ENCODE measurements at places on chromosomes 2 and 18.
A peak's percentile ranks its signal among the peaks of the same experiment; 100 is the strongest.

- no peak for DNase-seq
Observed at GRCh38 chr2:15662579-15662978, 70.9 kb downstream of the DDX1 start.

DNA sequence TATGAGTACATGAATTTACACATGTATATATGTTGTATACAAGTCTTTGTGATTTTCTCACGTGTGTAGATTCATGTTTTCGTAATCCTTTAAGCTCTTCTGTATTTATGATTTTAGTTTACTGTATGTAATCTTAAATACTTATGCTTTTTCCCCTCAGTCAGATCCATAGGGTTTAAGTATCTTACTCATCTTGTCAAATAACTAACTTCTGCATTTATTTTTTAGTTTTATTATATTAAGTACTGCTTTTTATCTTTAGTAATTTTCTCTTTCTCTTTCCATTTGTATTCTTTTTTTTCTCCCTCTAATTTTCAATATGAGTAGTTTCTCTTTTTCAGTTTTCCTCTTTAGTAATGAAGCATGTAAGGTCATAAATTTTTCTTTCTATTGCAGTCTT lies 179.4 kb downstream of the LCLAT1 start:
- no peak for DNase-seq

GRCh38 chr18:23689031-23689615 lies at the start of gene LAMA3:
Gene LAMA3 (plus strand): TSS chr18:23689453. CDS start chr18:23689684, 231 bp downstream.
- no peak for DNase-seq

DNA sequence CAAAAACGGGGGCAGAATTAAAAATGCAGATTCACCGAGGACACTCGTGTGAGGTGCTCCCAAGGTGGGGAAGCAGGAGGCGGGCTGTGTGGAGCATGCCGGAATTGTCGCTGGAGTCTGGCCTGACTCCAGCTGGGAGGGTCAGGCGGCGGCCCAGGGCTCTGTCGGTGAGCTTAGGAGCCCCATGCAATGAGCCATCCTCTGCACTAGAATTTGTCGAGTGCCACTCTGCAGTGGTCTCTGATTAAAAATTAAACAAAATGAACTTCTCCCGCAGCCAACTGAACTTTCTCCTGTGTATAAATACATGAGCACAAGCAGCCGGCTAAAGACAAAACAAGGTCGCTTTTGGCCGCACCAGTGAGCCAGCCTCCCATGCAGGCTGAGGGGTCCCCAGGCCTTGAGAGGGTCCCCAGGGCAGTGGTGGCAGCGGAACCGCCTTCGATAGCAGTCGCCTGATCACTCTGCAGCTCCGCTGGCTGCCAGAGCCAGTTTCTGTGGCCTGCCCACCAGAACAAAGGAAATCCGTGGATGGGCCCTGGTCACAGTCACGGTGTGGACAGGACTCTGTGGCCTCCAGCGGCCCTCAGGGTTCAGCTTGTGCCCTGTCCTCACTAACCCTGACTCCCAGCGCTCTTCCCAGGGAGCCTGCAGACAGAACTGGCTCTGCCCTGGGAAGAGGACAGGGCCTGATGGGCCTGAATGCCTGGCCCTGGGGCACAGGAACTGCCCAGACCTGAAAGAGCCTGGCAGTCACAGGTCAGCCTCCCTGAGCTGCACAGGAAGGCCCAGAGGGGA lies 201.3 kb downstream of the EIPR1 start:
- DNase-seq = no peak

DNA sequence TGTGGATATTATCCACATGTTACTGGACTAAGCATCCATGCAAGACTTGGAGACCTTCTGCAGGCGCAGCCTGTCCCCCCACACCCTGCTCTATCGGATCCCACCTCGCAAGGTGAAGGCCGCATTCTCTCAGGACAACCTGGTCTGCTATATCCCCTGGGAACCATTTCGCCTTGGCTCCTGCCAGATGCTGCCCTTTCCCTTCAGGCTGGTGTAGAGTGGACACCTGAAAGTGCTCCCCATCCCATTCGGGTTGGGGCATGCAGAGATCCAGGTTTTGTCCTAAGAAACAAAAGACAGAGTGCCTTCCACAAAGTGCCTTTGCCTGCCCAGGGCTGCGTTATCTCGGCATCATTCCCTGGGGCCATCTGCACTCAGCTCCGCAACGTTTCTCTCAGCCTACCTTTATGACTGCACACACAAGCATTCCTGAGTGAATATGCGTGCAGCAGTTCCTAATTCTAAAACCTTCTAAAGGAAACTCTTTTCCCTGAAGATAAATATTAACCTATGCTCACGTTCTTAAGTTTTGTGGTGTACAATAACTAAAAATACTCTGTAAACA lies 20.5 kb downstream of the FHL2 start:
- no peak for DNase-seq

DNA sequence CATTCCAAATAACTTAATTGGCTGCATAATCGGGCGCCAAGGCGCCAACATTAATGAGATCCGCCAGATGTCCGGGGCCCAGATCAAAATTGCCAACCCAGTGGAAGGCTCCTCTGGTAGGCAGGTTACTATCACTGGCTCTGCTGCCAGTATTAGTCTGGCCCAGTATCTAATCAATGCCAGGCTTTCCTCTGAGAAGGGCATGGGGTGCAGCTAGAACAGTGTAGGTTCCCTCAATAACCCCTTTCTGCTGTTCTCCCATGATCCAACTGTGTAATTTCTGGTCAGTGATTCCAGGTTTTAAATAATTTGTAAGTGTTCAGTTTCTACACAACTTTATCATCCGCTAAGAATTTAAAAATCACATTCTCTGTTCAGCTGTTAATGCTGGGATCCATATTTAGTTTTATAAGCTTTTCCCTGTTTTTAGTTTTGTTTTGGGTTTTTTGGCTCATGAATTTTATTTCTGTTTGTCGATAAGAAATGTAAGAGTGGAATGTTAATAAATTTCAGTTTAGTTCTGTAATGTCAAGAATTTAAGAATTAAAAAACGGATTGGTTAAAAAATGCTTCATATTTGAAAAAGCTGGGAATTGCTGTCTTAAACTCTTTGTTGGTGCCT lies 1.4 kb downstream of the PCBP1 start:
- no peak for DNase-seq

GRCh38 chr18:44556296-44556695 lies 124.4 kb upstream of the SETBP1 start:
- DNase-seq = no peak

DNA sequence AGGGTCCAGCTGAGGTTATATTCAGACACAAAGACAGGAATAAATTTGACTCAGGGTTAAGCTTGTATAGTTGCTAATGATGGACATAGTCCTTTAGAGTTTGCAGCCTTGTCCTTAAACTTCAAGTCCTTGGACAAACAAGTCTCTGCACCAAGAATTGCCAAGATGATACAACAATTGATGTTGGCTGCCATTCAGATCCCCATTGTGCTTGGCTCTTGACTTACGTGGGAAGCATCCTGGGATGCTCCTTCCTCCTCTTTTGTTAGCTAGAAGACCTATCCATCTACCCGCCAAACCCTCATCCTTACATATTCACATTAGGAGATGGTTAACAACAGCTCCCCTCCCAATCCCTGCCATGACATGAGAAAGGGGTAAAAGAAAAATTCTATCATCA lies 115.6 kb downstream of the RDH14 start:
- no peak for DNase-seq

- no peak for DNase-seq
Observed at GRCh38 chr2:147030966-147031720, 813.7 kb upstream of the ACVR2A start.

DNA sequence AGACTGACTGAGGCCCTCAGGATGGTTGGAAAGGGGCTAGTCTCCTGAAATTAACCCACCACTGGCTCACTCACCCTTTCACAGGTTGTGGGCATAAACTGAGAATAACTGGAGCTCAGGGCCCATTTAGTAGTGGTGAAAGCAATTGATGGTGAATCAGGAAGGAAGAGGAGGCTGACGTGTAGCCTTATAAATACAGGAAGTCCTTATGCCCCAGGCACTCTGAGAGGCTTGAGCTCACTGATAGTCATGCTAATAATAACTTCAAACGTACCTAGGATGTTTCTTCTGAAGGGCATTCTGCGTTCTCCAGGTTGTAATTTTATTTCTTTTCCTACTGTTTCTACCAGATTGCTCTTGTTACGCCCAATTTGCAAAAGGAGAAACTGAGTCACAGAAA lies 328.4 kb downstream of the CLIP4 start:
- no peak for DNase-seq

DNA sequence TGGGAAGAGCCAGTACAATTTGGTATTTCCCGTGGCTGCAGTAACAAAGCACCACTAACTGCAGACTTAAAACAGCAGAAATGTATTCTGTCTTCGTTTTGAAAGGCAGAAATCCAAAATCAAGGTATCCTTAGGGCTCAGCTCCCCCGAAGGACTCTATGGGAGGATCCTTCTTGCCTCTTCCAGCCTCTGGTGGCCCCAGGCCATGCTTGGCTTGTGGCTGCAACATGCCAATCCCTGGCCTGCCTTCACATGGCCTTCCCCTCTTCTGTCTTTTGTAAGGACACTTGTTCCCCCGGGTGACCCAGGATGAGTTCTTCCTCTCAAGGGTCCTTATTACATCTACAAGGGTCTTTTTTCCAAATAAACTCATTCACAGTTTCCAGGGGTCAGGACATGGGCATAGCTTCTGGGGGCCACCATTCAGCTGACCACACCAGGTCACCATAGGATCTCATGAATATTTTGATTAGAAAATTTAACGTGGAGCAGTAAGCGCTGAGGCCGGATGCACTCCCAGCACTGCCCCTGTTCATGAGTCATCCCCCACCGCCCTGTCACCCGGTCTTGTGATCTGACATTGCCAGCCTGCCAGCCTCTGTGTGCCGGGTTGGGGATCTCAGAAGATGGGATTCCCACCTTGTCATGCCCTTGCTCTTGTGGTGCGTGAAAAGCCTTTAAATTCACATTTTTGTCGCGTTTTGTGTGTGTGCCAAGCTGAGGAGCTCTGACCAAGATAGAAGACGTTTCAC lies 61.2 kb upstream of the B3GNT7 start:
- no peak for DNase-seq

DNA sequence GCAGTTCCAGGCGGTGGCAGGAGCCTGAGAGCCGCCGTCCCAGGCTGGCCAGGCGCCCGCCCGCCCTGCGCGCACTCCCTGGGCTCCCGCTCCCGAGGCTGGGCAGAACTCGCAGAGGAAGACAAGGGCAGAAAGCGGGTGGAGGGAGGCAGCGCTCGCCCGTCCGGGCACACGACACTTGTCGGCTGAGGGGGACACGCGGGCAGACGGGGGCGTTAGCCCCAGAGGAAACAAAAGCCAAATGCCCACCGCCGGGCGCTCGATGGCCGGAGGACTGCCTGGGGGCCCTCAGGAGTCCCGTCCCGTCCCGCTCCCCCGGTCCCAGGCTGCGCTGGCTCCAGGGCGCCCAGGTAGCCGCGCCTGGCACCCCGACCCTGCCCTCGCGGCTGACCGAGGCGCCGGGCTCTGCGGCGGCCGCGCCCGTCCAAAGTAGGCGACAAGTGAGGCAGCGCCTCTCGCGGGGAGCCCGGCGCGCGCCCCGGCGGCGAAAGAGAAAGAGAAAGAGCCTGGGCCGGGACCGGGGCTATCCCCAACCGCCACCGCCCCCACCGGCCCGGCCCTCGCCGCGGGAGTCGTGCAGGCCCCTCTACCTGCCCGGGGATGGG lies 491 bp downstream of the L3MBTL4 start:
- peak; percentile 23 for DNase-seq

DNA sequence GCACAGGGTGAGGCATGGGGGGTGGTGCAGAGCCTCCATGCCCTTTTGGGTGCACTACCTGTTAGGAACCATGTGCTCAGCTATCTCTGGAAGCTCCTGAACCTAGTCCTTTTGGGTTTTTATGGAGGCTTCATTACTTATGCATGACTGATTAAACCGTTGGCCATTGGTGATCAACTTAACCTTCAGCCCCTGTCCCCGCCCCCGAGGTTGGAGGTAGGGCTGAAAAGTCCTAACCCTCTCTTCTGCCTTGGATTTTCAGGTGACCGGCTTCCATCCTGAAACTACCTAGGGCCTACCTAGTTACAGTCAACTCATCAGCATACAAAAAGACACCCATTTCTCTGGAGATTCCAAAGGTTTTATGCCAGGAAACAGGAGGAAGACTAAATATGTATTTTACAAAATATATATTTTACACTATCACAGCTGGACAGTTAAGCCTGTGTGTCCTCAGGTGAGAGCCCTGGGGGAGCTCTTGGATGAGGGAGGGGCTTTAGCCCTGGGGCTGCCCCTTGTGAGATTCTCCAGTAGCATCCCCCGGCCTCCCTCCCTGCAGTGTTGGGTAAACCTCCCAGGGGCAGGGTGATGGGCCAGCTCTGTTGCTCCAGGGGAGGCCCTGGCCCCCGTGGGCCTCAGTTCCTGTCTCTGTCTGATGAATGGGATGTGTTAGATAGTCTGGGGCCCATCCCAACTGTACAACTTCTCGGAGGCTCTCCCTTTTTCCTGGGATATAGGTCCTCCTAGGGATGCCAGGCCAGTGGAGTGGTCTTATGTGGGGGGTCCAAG lies 24.1 kb downstream of the GLI2 start:
- DNase-seq = no peak

DNA sequence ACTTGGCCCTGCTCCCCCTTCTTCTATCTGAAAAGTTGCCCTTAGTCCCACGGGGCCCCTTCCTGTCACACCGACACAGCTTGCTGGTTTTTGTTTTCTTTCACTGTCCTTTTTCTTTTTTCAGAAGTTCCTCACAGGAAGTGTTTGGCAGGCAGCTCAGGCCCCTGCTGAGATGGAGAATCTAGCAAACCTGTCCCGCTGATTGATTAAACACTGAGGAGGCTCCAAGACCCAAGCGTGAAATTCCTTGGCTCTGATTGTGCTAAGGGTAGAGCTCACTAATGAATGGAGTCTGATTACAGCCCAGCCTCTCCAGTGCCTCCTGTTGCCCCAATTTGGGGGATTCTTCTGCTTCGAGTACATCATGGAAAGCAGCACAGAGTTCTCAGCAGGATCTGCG lies 365.9 kb upstream of the MEX3C start:
- DNase-seq = no peak

DNA sequence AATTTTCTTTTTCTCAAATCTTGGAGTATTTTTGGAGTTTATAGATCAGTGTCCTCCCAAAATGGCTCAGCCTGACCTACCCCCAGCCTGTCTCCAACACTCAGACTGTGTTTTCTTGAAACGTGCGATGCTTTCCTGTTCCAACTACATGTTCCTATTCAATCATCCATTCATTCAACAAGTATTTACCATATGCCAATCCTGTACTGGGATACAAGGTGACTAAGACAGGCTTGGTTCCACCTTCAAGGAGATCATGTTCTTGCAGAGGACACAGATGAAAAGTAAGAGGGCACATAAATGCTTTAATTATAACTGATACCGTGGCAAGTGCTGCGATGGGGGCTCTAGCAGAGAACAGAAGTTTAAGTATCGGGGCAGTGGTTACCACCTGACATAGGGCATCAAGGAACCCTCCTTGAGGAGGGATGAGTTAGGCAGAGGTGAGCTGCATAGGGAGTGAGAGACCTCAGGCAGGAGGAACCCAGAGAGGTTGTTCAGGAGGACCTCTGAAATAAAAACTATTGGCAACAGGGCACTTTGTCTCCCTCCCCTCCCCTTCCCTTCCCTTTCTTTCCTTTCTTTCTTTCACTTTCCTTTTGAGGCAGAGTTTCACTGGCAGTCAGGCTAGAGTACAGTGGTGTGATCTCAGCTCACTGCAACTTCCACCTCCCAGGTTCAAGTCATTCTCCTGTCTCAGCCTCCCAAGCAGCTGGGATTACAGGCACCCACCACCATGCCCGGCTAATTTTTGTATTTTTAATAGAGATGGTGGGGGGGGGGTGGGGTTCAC lies 469.0 kb downstream of the EPHA4 start:
- no peak for DNase-seq
